ENCODE measurements at places on chromosomes 1 and 21.

GRCh38 chr1:223832637-223832943 is 13.2 kb downstream of the TP53BP2 start:
- no peak for DNase-seq

- DNase-seq: no peak
Observed at GRCh38 chr21:29601047-29601446, 302.3 kb downstream of the BACH1 start.

DNA sequence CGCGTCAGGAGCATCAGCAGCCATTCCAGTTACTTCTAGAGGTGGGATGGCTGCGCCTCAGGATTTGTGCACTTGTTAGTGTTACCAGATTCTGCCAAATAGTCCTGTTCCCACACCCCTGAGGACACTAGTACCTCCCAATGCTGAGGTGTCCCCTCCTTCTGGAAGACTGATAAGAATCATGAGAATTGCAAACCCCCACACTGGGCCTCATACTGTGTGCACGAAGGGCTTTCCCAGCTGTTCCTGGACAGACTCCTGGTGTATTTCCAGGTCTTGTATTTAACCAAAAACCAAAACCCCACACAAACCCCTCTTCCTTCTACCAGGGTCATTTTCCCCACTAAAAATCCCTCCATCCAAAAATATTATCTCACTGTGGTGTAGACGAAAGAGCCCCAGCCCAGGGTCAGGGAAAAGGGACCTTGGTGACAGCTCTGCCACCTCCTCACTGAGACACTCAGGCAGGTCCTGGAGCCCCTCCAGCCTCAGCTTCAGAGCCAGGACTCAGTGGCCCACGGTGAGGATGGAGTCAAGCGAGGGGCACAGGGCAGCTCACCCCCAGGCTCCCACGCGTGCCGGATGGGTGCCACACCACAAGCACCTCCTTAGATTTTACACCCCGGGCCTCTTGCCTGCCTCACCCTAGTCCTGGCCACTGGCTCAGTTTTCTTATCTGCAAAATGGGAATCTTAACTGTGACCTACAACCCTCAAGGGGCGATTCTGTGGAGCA is 131.4 kb upstream of the RUNX3 start:
- DNase-seq: no peak

GRCh38 chr1:88327391-88328267 is 356.4 kb upstream of the PKN2 start:
- no peak for DNase-seq

DNA sequence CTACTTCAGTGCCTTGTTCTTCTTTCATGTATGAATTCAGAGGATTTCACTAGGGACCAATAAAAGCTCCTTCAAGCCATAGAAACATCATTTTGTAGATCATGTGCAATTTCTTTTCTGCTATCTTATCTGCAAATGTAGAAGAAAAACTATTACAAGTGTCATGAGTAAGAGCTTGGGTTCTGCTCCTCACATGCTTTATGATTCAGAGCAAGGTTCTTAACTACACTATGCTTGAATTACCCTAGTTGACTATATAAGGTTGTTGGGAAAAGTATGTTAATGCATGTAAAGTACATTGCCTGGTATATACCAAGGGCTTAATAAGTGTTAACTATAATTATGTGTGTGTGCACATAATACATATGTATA is 91.4 kb upstream of the S1PR1 start:
- DNase-seq: no peak

DNA sequence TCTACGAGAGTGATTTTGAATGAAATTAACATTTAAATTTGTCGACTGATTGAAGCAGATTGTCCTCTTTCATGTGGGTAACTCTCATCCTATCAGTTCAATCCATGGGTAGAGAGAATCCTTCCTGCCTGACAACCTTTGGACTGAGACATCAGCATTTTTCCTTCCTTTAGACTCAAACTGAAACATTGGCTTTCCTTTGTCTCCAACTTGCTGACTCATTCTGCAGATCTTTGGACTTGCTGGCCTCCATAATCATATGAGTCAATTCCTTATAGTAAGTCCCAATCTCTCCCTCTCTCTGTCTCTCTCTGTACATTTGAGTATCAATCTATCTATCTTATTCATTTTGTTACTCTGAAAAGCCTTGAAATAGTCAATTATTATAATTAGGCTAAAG is 416.7 kb downstream of the LRRIQ3 start:
- no peak for DNase-seq

DNA sequence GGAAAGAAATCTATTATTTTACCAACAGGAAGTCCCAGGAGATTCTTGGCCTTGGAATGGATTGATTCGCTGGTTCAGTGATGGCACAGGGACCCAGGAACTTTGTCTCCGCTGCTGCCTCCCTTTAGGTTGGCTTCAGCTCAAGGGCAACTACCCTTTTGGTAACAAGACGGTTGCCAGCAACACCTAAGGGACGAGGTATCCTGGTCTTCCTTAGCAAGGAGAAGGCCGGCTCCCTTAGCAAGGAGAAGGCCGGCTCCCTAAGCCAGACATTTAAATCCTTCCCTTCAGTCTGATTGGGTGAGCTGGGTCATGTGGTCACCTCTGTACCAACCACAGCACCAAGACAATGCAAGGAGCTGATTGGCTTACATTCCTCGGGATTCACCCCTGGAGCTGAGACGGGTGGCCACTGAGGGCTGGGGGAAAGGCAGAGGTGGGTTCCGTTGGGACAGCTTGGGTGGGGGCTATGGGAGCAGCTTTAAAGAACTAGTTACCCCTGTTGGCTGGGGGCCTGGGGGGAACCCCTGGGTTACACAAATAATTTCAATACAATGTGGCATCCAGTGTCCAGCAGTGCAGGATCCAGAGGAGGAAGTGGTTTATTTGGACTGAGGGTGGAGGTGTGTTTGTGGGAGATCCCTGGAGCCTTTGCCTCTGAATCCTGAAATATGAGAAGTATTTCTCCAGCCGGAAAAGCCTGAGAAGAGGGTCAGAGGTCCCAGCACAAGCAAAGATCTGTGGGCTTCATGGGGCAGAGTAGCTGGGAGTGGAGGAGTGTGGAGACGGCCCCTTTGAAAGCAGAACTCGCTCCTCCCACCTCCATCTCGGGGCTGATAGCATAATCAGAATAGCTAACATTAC is 20.7 kb upstream of the CLIC4 start:
- no peak for DNase-seq
